ENCODE measurements at places on chromosomes 16 and 17. TPM values are rescaled to one million over a fixed set of nuclear protein-coding genes. Genes with fewer than 3 reads are reported as not detected.

TNP2 gene
- not detected for polyA plus RNA-seq

CLEC18A gene
- not detected for polyA plus RNA-seq

UBB gene
- 4,873 TPM for polyA plus RNA-seq

TBC1D3C gene
- not detected for polyA plus RNA-seq

SCO1 gene
- 14.2 TPM for polyA plus RNA-seq

CD2BP2 gene
- polyA plus RNA-seq = 42.9 TPM

ZFPM1 gene
- not detected for polyA plus RNA-seq

STH gene
- polyA plus RNA-seq = not detected

ELP5 gene
- 108 TPM for polyA plus RNA-seq

OTOA gene
- polyA plus RNA-seq = not detected

RNF43 gene
- polyA plus RNA-seq = 2.1 TPM

OTOP2 gene
- not detected for polyA plus RNA-seq

LRRC37B gene
- polyA plus RNA-seq = 2.8 TPM

MYH1 gene
- not detected for polyA plus RNA-seq

CAPNS2 gene
- polyA plus RNA-seq = not detected

CNGB1 gene
- not detected for polyA plus RNA-seq

NAA38 gene
- polyA plus RNA-seq = 177 TPM

SHPK gene
- 6.4 TPM for polyA plus RNA-seq

ASGR2 gene
- polyA plus RNA-seq = 0.57 TPM

RAC3 gene
- polyA plus RNA-seq = not detected

CLEC18B gene
- polyA plus RNA-seq = not detected

KRT14 gene
- not detected for polyA plus RNA-seq

P2RX5 gene
- 5.9 TPM for polyA plus RNA-seq

TELO2 gene
- 16.4 TPM for polyA plus RNA-seq

WWOX gene
- 13.9 TPM for polyA plus RNA-seq

MT1E gene
- 2.5 TPM for polyA plus RNA-seq

JPH3 gene
- polyA plus RNA-seq = not detected

MAF gene
- polyA plus RNA-seq = 1.9 TPM

FOXN1 gene
- not detected for polyA plus RNA-seq

KRT32 gene
- polyA plus RNA-seq = not detected

MPV17L gene
- not detected for polyA plus RNA-seq

HNF1B gene
- polyA plus RNA-seq = not detected

ODAD4 gene
- 0.15 TPM for polyA plus RNA-seq

KRT13 gene
- polyA plus RNA-seq = not detected

CPHXL2 gene
- not detected for polyA plus RNA-seq

KRTAP4-4 gene
- not detected for polyA plus RNA-seq

CSH2 gene
- polyA plus RNA-seq = not detected

GAS2L2 gene
- polyA plus RNA-seq = not detected

MCRIP1 gene
- 178 TPM for polyA plus RNA-seq

HS3ST3B1 gene
- polyA plus RNA-seq = 6.6 TPM

KRTAP3-3 gene
- polyA plus RNA-seq = not detected

CDH5 gene
- polyA plus RNA-seq = not detected

RSPRY1 gene
- 31.8 TPM for polyA plus RNA-seq

EXOC3L1 gene
- polyA plus RNA-seq = not detected

NTHL1 gene
- polyA plus RNA-seq = 29.7 TPM

ZBTB4 gene
- 25.8 TPM for polyA plus RNA-seq

KCNJ16 gene
- polyA plus RNA-seq = not detected

Data from immature natural killer cell (primary cell).